AG08396 (cell line): ENCODE measurements at places on chromosomes 1 and 21.

DNA sequence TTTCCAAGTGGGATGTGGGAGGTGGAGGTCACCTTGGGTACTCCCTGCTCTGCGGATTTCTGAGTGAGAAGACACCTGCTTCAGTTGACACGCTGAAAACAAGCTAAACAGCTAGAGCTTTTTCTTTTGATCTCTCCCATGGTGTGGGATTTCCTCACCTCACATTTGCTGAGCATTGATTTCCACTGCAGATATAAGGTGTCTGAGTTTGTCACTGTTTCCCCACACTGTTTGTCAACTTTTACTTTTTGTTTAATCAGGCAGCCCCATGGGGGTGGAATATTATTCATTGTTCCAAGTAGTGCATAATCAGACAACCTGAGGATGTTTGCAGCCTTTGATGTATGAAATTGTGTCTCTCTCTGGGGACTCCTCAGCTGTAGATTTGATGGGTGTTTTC is 49.5 kb downstream of the FASLG start:
- no peak for DNase-seq

- no peak for DNase-seq
Observed at GRCh38 chr1:160767395-160768294, 28.3 kb upstream of the LY9 start.

- DNase-seq, result no peak
Observed at GRCh38 chr1:221944247-221944870, 202.5 kb upstream of the DUSP10 start.

DNA sequence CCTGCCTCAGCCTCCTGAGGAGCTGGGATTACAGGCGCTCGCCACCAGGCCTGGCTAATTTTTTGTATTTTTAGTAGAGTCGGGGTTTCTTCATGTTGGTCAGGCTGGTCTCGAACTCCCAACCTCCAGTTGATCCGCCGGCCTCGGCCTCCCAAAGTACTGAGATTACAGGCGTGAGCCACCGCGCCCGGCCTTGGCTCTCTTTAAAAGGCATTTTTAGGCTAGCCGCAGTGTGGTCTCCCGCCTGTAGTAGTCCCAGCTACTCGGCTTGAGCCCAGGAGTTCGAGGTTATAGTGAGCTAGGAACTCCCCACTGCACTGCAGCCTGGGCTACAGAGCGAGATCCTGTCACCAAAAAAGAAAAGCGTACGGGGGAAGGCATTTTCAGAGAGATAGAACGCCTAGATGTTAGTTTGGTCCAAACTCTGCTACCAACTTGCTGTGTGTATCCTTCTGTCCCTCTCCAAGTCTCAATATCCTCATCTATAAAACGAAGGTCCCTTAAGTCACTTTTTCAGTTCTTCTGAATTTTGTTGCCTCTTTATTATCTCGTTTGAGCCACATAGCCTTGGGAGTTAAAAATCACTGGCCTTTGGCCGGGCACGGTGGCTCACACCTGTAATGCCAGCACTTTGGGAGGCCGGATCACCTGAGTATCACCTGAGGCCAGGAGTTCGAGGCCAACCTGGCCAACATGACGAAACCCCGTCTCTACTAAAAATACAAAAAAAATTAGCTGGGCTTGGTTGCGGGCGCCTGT is 734 bp downstream of the MED18 start:
- DNase-seq, result no peak

GRCh38 chr1:38991638-38992411 is 749 bp downstream of the AKIRIN1 start:
- DNase-seq, result peak; percentile 46

DNA sequence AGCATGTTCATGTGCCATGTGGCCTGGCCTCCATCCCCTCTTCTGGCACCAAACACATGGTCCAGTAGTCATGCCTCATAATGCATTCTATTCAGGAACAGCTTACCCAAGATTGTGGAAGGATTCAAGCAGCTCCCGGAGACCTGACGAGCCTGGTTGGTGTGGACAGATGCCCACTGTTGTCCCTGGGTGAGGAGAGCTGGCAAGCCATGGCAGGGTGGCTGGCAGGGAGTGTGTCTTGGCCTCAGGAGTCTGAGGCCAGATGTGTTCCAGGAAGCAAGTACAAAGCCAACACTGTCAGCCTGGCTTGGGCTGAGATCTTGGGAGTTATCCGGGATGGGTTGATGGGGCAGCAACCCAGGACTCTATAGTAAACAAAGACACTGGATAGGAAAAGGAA is 7.3 kb upstream of the FABP3 start:
- no peak for DNase-seq

DNA sequence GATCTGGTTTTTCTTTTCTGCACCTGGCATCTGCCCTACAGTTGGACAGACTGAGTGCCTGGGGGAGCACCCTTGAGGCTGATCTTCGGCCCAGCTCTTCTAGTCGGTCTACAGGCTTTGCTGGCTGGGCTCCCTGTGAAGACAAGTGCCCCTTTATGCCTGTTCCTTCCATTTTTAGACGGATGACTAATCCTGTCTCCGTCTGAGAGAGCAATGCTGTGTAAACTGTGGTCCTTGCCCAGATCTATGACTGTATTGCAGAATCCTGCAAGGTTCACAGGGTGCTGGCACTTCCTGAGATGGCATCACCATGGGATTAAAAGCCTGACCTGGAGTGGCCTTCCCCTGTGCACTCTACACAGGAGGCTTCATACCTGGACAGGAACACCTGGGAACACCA is 47.6 kb upstream of the SAMD13 start:
- peak; percentile 80 for DNase-seq

- DNase-seq, result no peak
Observed at GRCh38 chr1:208002078-208002477, 91.2 kb upstream of the CD34 start.

GRCh38 chr1:36912365-36912865 is 121.9 kb downstream of the GRIK3 start:
- DNase-seq, result no peak

DNA sequence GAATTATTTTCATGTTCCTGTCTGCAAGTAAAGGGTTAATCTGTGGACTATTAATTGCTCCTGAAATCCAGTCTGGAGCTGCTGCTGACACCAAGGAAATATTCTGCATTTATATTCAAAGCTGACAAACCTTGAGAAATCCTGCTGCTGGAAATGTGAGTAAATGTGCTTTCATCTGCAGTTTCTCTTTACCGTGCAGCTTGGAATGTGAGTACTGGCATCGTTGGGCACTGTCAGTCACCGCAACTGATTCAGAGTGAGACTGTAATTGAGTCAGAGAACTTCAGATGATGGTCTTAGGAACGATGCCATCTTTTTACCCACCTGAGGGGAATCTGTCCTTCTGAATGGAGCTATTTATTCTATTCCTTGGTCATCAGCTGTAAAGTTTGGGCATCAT is 420.6 kb downstream of the SIPA1L2 start:
- no peak for DNase-seq

- no peak for DNase-seq
Observed at GRCh38 chr1:220954321-220955075, 75.3 kb downstream of the HLX start.

- no peak for DNase-seq
Observed at GRCh38 chr1:149967646-149968045, 31.0 kb upstream of the MTMR11 start.

DNA sequence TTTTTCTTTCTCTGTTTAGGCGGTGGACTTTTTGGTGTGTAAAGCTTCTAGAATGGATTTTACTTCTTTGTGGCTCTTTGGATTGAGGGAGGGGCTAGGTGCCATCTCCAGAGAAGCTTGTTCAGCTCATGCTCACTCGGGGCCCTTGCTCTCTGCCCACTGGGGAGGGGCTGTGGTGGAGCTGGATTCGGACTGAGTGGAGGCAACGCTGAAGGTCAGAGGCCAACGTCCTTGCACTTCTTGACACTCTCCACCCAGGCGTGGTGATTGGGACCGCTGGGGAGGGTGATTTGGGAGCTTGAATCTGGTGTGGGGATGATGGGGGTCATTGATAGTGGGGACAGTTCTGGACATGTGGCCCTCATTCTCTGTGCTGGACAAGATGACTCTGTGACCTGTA is 52.6 kb downstream of the ADARB1 start:
- no peak for DNase-seq

DNA sequence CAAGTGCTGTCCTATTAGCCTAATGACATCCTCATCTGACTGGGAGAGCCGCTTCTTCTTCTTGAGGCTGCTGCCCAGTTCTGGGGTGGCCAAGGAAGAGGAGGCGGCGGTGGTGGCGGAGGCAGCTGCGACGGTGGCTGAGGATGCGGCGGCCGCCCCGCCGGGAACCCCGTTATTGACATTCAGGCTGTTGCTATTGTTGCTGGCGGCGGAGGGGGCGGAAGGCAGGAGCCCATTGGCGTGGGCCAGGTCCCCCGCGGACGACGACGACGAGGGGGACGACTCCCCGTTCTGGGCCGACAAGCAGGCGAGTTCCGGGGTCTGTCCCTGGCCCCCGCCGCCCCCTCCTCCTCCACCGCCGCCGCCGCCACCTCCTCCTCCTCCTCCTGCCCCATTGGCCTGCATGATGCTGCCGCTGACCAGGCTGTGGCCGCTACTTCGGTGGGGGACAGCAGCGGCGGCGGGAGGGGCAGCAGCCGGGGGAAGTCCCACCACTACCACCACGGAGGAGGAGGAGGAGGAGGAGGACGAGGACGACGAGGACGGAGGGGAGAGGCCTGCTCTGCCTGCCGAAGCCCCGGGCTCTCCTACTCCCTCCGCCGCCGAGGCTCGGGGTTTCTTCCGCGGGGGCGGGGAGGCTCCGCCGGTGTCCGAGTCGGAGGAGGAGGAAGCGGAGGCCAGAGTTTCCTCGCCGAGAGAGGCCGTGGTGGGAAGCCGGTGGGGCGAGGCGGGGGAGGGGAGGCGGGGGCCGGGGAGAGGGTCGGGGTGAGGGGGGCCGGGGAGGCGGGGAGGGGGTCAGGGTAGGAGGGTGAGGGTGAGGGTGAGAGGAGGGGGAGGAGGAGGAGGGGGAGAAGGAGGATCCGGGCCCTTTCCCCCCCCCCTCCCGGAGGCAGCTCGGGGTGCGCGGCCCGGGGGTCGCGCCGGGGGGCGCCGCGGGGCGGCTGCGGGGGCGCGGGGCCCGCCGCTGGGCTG is 610 bp downstream of the WDR26 start:
- DNase-seq, result peak; percentile 34

GRCh38 chr21:46229133-46229922 is 754 bp upstream of the LSS start:
- DNase-seq, result peak; percentile 26

DNA sequence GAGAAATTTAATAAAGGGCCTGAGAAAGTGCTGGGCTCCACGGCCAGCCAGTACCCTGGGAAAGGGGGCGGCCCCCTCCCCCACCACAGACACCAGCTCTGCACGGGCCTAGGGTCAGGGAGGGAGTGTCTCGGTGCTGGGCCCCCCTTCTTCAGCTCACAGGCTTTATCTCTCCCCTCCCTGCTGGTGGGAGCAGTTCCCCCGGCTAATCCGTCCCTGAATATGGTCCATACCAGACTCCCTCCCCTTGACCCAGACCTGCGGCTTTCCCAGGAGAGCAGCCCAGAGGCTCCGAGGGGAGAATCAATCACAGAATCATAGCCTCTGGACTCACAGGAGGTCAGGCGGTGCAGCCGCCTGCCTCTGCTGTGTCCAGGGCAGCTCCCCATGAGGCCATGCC is 26.0 kb upstream of the RSPO1 start:
- no peak for DNase-seq

DNA sequence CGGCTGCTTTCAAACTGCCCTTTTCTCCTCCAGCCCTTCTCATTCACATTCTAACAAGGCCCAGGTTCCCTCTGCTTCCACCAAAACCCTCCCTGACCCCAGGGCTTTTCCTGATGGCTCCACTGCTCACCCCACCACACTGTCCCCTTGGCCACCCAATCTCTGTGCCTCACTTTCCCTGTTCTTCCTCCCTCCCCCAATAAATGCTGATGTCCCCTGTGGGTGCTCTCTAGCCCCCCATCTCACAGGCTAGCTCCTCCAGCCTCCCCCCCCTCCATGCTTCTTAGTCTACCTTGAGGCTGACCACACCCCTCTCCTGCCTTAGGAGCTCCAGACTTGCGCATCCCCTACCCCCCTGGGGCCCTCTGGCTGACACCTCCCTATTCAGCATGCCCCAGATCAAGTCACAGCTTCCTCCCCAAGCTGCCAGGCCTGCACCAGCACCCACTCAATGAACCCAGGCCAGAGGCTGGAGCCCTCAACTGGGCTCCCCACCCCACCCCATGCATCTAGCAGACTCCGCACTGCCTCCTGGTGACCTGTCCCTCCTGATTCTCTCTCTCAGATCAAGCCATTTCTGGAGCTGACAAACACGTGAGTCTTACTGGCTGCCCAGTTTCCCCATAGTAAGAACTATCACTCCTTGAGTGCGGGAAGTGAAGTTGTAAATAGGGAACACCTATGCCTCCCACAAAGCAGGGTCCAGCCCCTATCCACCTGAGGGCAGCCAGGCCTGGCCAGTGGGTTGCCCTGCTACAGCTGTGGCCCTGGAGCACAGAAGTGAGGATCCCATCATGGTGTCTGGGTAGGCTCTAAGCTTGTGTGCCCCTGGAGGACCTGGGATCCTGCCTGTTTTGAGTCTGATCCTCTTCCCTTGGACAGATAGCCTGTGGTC is 117.9 kb downstream of the DMRTB1 start:
- DNase-seq, result no peak

GRCh38 chr1:47460040-47460439 is 22.2 kb downstream of the FOXD2 start:
- DNase-seq, result no peak

- no peak for DNase-seq
Observed at GRCh38 chr21:31730712-31731055, 1.2 kb downstream of the SCAF4 start.

DNA sequence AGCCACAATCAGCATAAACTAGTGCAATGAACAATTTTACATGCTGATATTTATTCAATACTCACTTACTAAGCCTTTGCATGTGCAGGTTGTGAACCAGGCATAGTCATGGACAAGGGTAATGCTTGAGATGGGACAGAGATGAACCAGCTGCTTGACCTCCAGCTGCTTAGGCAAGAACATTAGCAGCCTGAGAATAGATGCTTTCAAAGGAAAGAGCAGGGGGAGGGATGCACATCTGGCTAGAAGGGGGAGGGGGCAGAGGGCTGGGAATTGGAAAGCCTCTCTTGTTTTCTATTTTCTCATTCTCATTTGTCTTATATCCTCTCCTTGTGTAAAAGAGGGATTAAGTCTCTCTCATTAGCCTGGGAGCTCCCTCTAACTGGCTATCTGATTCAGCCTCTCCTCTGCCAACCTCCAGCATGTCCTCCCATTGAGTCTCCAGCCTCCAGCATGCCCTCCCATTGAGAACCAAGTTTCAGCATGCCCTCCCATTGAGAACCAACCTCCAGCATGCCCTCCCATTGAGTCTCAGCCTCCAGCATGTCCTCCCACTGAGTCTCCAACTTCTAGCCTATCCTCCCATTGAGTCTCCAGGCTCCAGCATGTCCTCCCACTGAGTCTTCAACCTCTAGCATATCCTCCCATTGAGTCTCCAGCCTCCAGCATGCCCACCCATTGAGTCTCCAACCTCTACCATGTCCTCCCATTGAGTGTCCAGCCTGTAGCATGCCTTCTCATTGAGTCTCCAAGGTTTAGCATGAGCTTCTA is 38.4 kb upstream of the TRABD2B start:
- DNase-seq, result no peak

- DNase-seq, result no peak
Observed at GRCh38 chr21:28148400-28149064, 844.1 kb downstream of the LTN1 start.

DNA sequence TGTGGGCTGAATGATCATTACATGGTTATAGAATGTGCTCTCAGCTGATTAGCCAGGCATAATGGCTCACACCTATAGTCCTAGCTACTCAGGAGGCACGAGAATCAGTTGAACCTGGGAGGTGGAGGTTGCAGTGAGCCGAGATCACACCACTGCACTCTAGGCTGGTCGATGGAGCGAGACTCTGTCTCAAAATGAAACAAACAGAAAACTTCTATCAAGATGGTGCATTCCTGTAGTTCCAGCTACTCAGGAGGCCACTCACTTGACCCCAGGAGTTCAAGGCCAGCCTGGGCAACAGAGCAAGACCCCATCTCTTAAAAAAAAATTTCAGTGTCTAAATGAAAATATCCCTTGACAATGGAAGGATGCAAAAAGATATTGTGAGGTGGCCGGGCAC is 10.9 kb downstream of the TIMM17A start:
- no peak for DNase-seq
